ENCODE measurements at places on chromosomes 7 and 10.

DNA sequence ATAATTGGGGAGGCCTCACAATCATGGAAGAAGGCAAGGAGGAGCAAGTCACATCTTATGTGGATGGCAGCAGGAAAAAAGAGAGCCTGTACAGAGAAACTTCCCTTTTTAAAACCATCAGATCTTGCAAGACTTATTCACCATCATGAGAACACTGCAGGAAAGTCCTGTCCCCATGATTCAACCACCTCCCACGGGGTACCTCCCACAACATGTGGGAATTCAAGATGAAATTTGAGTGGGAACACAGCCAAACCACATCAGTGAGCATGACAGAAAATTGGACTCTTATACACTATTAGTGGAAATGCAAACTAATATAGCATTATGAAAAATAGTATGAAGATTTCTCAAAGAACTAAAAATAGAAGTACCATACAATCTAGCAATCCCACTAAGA lies 271.2 kb downstream of the MAGI2 start:
- DNase-seq: no peak

GRCh38 chr10:65123120-65123519 lies 1601.9 kb downstream of the REEP3 start:
- no peak for DNase-seq

DNA sequence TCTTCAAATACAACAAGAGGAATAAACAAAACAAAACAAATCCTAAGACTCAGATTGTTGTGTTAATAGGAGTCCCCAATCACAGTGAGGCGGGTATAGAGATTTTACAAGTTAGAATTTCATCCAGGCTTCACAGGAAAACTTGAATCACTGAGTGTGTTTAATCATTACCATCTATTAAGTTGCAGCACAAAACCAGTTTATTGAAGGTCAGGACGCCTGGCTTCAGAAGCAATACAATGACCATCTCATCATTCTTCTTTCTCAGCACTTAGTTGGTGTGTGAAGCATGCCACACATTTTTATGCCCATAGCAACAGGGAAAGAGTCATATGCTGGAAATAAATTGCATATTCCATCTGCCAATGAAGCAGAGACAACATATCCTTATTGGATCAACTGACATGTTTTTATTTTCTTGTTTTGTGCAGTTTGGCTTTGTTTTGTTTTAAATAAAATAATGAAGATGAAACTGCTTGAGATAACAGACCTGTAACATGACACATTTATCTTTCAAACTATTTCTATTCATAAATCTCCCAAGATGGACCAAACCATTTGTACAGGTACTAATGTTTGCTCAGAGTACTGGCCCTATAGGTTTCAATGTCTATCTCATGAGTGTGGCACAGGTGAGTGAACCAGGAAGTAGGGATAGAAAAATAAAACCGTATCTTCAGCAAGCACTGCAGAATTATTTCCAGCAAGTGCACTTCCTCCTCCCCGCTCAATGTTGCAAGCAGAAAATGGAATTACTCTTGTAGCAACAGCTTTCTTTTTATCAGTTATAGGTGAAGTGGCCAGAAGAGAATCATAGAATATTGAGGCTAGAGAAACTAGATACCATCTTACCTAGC lies 40.4 kb downstream of the TAC1 start:
- no peak for DNase-seq

DNA sequence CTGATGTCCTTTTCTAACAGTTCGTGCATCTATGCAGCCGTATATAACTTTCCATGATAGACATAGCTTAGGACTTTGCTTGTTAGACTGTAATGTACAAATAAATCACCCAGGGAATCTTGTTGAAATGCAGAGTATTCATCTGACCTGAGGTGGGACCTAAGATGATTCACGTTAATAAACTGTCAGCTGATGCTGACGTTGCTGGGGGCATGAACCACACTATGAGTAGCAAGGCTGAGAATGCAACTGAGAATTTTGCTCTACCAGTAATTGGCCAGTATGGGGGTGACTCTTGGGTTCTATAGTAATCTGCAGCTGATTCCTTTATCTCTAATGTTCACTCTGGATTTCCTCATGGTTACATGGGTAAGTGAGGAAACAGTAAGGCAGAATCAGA lies 130.1 kb upstream of the MALRD1 start:
- DNase-seq: no peak

GRCh38 chr10:85429126-85429525 lies 937.5 kb downstream of the GRID1 start:
- DNase-seq: no peak

DNA sequence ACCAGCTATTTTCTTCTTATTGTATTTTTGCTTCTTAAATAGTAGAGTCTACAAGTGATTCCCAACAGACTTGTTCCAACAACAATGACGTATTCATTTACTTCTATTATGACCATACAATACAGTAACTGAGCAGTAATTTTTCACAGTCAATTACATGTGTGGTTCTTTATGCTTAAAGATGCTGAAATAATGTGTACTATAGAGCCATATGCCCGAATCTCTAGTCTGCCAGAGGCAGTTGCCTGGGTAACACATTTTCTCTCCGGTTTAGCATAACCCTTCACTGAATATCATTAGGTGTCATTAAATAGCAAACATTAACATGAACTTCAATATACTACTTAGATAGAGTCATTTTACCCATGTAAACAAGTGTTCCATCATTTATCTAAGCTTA lies 75.0 kb downstream of the SLC25A13 start:
- no peak for DNase-seq

GRCh38 chr10:24707445-24707844 lies 16.2 kb downstream of the ARHGAP21 start:
- DNase-seq: no peak

DNA sequence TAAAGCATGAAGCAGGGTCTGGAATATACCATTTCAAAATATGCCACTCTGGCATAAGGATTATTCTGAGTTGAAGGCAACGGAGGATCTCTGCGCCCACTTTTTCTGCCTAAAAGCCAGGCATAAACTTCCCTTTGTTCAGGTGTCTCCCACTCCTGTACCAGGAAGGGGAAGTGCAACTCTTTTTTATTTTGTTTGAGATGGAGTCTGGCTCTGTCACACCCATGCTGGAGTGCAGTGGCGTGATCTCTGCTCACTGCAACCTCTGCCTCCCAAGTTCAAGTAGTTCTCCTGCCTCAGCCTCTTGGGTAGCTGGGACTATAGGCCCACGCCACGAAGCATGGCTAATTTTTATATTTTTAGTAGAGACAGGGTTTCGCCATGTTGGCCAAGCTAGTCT lies 18.2 kb downstream of the SVIL start:
- DNase-seq: no peak

GRCh38 chr7:16914771-16915170 lies 33.0 kb upstream of the AGR3 start:
- no peak for DNase-seq

DNA sequence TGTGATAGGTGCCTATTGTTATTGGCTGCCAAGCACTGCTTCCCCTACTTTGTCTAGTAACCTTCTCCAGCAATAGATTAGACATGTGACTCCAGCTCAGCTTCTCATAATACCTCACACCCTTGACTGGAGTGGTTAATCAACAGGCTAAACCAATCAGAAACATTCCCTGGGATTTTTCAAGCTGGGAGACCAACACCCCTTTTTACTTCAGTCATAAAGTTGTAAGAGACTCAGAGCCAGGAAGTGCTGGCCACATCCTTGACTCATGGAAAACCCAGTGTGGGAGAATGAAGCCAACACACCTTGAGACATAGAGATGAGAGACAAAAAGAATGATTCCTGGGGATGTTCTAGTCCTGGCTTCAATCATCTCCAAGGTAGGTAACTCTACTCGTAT lies 62.6 kb upstream of the HECTD2 start:
- no peak for DNase-seq

GRCh38 chr10:102676534-102677315 lies 32.4 kb downstream of the TRIM8 start:
- DNase-seq: no peak

GRCh38 chr10:132740588-132740987 lies 45.4 kb downstream of the NKX6-2 start:
- DNase-seq: no peak

GRCh38 chr7:17462131-17462631 lies 163.7 kb downstream of the AHR start:
- DNase-seq: no peak

DNA sequence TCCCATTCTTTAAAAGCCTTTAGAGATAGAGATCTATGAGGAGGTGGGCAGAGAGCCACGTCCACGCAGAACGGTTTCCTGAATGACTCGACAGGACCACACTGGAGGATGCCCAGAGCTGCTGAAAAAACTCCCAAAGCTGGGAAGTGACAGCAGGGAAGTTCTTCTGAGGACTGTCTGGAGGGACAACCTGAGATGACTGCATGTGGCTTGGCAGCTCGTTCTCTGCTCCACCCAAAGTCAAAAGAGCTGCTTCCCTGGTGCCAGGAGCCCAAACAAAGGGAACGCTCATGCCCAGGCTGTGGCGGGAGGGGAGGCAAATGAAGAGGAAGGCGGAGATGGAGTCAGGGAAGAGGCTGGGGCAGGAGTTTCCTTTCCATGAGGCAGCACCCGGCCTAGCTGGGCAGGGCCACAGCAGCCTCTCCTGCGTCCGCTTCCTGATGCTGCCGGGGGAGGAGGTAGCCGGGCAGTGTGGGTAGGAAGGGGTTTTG lies 95.4 kb downstream of the CCDC3 start:
- DNase-seq: no peak

DNA sequence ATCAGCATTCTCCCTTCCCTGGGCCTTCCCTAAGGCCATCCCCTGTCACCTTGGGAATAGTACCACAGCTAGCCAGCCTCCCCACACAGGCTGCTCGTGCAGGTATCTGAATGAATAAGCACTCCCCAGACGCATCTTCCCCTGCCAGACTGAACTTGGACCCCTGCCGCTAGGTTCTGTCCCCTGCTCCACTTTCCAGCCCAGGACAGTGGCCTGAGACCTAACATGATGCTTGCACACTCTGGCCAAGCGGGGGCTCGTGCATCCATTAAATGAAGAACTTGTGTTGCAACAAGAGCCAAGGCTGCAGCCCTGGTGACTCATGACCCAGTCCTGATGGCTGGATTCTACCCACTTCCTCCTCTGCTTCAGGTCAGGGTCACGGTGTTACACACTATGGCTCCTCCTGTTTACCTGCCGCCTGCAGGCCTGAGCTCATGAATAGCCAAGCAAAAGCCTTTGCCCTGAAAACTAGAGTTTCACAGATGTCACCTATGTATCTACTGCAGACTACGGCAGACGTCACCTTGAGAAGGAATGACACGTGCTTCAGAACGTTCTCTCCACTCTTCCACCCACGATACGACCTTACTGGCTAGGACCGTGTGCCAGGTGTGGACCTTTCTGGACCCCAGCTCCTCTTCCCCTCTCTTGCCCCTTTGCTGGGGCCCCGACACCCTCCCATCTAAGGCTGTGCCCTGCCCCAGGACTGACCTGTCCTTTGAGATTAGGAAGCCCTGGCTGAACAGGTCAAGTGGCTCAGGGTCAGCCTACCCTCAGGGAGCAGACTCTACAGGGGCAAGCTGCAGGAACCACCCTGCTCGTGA lies 6.5 kb downstream of the ASB13 start:
- no peak for DNase-seq

DNA sequence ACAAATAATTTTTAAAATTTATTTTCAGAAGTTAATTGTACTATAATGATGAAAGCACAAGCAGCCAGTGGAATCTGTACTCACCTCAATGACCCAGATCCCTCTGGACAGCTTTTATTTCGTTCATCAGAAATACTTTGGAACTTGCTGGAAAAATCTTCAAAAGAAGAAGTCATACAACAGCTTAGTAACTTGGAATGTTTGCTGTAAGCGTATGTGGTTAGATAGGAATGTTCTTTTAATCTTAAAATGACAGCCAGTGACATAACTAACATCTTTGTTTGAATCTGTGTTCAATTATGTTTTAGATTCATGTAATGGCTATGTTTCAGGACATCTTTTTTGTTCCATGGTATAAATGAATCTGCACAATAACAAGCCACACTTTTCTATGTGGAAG lies 26.8 kb downstream of the CFAP69 start:
- no peak for DNase-seq

DNA sequence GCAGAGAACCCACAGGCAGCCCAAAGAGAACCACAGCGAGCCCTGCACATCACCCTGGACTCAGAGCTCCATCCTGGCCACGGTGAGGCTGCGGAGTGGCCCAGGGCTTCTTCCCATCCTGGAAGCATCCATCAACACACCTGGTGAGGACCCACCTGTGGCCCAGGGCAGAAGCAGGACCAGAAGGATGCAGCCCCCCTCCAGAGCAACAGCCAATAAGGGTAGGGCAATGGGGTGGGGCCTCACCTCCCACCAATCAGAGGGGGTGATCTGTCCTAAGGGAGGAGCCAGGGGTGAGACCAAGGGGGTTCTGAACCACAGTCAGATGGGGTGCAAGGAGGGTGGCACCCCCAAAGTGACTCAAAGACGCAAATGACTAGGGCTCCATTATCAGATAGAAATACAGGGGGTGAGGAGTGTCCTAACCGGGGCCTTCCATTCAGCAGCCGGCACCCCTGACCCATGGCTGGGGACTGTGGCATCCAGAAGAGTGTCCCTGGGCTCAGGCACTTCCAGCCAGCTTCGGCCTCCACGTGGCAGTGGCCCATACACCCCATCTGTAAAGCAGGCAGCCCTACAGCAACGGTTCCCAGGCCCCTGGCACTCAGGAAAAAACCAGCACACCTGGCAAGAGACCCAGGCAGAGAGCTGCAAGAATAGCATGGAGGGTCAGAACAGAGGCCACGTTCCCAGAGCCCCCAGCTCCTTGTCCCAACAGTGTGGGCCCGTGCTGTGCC lies 36.9 kb downstream of the STK32C start:
- DNase-seq: no peak

- no peak for DNase-seq
These were observed 171.1 kb downstream of the ADRA2A start for GRCh38 chr10:111247781-111248389.

DNA sequence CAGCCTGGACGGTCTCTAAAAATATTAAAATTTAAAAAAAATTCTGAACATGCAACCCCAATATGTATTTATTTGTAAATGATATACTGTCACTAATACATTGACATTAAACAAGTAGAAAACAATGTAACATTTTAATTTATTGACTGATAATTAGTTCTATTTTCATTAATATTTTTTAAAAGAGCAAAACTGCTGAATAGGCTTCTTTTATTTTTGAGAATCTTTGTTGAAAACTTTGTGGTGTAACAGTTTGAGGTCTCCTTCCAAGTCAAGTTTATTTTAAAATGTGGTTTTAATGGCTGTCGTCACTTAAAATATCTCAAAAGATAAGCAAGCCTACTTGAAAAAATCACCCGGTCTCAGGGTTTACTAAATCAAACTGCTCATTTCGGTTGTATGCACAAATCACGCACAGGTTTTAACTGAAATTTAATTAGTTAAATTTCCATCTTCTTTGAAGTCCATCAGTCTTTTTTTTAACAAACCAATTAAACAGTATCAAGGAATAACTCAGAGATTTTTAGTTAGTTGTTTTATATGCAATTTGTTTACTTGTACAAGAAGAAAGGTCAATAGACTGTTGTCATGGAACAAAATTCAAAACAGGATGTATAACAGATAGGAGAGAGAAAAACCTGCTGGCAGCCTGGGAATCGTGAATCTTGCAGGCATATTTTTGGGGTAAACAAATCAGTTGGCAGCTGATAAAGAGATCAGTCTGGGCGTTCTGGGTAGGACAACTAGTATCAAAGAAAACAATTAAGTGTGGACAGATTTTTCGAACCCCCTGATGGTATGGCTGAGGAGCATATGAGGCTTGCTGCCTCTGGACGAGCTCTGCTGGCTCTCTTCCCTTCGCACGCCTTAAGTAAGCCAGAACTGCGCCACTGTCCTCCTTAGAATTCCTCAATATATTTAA lies 9.7 kb upstream of the EDRF1 start:
- no peak for DNase-seq
